ENCODE measurements at places on chromosomes 6 and 20.

DNA sequence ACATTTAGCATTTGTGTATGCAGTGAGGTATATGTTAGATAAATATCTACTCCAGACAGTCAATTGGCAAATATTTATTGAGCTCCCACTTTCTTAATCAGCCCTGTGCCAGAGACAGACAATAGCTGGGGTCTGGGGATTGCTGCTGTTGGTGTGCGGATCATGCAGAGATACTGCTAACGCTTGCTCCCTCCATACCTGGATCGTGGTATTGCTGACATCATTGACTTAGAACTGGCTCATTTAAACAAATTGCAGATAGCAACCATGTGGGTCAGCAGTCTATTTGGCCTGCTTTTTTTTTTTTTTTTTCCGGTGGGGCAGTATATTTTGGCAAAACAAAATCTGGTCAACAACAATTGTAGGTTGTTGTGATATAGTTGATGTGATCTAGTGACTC lies 9.5 kb downstream of the ARID1B start:
- no peak for DNase-seq

DNA sequence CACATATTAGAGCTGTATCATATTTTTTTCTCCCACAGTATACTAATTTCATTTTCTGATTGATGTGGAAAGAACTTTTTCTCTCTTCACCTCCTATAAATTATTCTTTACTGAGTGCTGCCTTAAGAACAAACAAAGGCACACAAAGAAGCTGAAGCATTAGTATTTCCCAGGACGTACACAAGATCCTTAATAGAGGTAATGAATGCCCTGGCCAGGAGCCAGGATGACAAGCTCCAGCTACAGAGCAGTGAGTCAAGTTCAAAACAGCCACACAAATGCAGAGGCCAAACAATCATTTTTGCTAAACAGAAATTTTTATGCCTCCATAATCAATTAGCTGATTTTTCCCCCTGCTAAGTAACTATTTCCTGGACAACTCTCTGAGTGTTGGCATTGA lies 639.6 kb downstream of the EPHA7 start:
- DNase-seq: no peak

GRCh38 chr6:42158631-42159030 lies 14.5 kb upstream of the GUCA1A start:
- DNase-seq: no peak

DNA sequence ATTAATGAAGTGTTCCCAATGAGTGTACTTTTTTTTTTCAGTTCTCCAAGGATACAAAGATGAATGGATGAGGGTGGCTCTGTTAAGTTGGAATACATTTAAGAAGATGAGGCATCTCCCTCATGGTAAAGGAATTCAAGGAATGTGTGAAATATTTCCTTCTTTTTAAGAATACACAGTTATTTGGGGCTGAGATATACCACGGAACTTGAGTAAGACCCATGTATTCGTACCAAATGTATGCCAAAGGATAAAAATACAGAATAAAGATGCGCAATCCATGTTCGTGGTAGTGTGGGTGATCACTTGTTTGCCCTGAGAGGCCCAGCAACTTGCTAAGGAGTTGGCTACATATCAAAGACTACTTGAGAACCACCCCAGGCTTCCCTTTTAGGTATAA lies 164.2 kb upstream of the TCF21 start:
- no peak for DNase-seq

- no peak for DNase-seq
Measured at GRCh38 chr6:21180155-21180554, 413.4 kb upstream of the SOX4 start.

GRCh38 chr20:17490501-17490900 lies 40.7 kb downstream of the BFSP1 start:
- DNase-seq: no peak

- DNase-seq: no peak
Measured at GRCh38 chr6:112879920-112880413, 532.8 kb downstream of the RFPL4B start.

- DNase-seq: no peak
Measured at GRCh38 chr6:170369403-170369802, 62.8 kb downstream of the FAM120B start.

DNA sequence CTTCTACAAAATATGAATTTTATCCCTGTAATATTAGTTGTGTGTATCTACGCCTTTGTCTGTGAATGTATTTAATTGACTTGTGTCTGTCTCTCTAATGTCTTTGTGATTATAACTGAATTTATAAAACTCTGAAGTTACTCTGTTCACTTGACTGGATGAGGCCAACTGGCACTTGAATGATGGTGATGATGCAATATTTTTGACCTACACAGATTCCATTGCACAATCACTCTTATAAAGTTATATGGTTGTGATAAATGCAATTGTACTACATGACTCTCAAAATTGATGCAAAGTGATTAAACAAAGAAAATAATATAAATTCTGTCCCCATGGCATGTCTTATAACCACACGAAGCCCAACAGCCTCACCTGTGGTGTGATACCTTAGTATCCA lies 287.3 kb upstream of the PLN start:
- no peak for DNase-seq

DNA sequence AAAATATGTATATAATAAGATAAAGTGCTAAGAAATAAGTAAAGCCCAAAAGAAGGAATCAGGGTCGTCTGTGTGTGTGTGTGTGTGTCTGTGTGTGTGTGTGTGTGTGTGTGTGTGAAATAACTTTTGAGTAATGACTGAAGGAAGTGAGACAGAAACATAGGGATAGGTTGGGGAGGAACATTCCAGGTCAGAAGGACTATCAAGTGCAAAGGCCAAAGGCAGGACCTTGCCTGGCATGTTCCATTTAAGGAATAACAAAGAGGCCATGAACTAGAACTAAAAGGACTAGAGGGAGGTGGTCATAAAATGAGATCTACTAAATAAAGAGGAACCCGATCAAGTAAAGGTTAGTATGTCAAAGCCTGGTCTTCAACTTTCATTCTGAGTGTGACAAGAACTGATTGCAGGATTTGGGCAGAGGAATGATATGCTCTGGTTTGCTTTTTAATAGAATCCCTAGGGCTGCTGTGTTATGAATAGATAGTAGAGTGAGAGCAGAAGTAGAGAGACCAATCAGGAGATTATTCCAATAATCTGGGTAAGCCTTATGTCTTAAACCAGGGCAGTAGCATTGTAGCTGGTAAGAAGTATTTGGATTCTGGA lies 6.9 kb downstream of the ENPP3 start:
- no peak for DNase-seq

DNA sequence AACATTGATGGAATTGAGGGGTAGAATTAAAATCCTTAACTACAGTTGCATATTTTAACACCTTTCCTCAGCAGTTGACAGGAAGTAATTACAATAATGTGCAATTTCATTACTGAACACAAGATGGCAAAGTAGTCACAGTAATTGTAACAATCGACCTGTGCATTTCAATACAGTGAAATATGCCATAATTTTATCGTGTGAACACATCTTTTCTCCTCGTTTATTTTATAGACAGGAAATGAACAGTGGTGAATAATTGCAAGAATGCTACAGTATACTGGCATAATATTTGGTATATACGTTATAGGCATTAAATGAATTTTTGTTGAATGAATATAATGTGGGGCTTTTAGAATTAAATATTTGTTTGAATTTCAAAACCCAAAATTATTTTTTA lies 25.0 kb downstream of the CYB5R4 start:
- DNase-seq: no peak

- DNase-seq: peak; percentile 59
Measured at GRCh38 chr6:45698046-45698445, 317.6 kb downstream of the CLIC5 start.

DNA sequence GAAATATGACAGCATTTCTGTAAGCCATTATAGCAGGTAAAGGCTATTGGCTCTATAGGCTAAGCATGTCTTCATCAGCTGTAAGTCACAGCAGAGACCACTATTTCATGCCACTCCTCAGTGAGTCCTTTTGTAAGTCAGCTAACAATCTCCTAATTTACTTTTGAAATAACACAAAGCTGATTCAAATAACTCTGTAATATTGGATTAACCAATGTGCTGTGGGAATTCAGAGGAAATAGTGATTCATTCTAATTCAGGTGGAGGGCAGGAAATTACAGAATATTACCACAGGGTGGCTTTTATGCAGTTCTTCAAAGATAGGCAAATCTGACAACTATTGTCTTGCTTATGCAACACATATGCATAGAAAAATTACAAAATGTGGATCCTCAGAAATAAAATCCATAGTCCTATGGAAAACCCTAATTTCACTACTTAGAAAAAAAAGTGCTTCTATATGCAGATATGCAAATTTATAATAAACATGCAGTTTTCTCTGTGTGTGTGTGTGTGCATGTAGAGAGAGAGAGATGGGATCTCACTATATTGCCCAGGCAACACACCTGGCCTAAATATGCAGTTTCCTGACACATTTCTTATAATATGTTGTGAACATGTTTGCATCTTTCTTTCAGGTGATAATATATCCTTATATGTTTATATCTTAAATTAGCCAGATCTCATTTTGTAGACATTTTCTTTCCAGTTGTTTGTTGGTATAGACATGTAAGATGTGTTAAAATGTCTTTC lies 4.8 kb upstream of the SMIM28 start:
- no peak for DNase-seq

- DNase-seq: peak; percentile 65
Measured at GRCh38 chr6:152146385-152146784, 338.9 kb downstream of the ESR1 start.

- DNase-seq: no peak
Measured at GRCh38 chr6:104421650-104422049, 438.1 kb downstream of the HACE1 start.

- DNase-seq: no peak
Measured at GRCh38 chr6:108798670-108799353, 49.4 kb upstream of the ARMC2 start.

DNA sequence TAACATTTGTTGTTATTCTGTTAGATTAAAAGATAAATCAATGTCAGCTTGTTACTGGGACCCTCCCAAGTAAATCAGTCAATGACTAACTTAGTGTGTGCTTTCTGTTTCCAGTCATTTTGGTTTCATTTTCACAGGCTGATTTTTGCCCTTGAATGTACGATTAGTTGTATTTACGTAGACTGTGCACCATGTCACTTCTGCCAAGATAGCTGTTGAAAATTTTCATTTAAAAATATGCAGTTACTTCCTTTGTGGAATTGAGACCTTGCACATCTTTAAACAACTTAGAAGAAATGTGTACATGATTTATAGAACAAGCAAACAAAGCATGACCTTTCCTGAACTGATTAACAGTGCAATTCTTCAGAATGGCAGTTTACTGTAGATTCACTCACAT lies 944.8 kb upstream of the CITED2 start:
- DNase-seq: no peak

- DNase-seq: no peak
Measured at GRCh38 chr6:142518126-142518525, 216.3 kb downstream of the ADGRG6 start.

GRCh38 chr6:2970753-2971419 lies 481 bp downstream of the SERPINB6 start:
- no peak for DNase-seq

GRCh38 chr20:59443550-59443949 lies 143.1 kb downstream of the EDN3 start:
- no peak for DNase-seq

DNA sequence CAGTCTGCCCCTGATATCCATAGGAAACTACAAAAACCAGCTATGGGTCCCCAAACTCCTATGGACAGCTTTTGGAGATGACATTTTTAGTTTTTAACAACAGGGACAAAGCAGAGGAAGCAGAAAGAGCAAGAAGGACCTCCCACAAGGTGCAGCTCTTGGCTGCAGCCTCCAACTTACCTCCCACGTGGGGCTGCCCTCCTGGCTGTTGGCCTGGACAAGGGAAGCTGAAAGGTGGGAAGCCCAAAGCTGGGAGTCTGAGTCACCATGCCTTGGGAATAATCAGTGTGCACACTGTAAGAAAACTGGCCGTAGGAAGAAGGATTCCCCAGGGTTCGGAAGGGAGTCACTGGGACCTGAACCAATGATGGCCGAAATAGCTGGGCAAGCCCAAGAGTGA lies 51.8 kb upstream of the PAX1 start:
- DNase-seq: no peak

GRCh38 chr6:140091895-140092294 lies 717.4 kb upstream of the CITED2 start:
- DNase-seq: no peak

GRCh38 chr20:55166063-55166462 lies 690.7 kb downstream of the DOK5 start:
- no peak for DNase-seq

DNA sequence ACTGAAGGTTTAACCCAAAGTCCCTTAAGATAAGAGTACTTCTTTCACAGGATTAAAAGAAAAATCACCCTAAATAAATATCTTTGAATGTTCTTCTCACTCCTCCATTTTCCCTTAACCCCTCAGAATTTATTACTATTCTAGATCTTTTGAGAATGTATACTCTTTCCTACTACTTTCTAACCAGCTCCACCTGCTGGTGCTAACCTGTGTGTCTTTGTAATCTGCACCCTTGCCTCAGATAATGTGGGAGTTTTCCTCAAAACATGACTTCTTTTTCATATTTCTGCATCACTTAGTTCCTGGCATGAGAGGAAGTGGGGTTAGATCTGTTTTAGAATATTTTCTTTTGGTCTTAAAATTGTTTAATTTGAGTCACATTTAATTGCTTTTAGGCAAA lies 394.2 kb downstream of the BMP2 start:
- DNase-seq: no peak

- no peak for DNase-seq
Measured at GRCh38 chr20:35578469-35578868, 36.6 kb downstream of the ERGIC3 start.

DNA sequence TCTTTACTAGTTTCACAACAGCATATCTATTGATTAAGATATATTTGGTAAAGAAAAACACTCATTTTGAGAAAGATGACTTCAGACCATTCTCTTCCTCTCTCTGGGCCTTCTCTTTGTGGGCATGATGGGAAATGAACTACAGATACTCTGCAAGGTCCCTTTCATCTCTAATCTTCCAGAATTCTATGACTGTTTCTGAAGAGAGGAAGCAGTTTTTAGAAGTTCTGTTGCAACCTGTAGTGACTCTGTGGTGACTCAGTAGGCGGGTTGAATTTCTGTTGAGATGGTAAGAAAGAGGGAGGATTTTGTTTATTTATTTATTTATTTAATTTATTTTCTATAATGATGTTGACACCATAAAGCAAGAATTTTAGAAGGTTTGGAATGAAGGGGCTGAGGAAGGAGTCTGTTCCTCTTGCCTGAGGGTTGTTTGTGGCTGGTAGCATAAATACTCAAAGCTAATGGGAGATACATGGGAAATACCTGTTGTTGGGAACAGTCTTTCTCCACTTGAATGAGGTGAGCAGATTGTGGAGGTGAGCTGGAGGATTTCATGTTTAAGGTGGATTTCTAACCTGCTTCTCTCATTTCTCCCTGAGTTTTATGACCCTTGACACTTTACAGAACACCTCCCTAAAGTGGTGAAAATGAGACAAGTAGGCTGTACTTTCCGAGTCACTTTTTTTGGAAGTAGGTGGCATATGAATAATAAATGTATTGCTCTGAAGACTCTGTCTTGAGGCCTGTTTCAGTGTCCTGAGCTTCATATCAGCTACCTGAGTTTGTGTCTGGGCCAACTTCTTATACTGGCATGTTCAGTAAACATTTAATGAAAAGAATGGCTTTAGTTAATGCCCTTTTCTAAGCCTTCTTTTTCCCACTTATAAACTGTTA lies 15.0 kb downstream of the ACSS2 start:
- peak; percentile 50 for DNase-seq

- DNase-seq: no peak
Measured at GRCh38 chr6:34152806-34153520, 7.1 kb upstream of the GRM4 start.

All from GM04504 (cell line).